Tongue (tissue), 3 donors: ENCODE measurements at places on chromosomes 16 and 17.

GRCh38 chr17:19676896-19677295 is 28.3 kb downstream of the ALDH3A2 start:
- DNase-seq = no peak

GRCh38 chr17:46770818-46771560 is 47.5 kb downstream of the WNT3 start:
- DNase-seq = peak; percentile 59

GRCh38 chr17:39812466-39812865 is 51.6 kb downstream of the IKZF3 start:
- peak; percentile 2 for DNase-seq

DNA sequence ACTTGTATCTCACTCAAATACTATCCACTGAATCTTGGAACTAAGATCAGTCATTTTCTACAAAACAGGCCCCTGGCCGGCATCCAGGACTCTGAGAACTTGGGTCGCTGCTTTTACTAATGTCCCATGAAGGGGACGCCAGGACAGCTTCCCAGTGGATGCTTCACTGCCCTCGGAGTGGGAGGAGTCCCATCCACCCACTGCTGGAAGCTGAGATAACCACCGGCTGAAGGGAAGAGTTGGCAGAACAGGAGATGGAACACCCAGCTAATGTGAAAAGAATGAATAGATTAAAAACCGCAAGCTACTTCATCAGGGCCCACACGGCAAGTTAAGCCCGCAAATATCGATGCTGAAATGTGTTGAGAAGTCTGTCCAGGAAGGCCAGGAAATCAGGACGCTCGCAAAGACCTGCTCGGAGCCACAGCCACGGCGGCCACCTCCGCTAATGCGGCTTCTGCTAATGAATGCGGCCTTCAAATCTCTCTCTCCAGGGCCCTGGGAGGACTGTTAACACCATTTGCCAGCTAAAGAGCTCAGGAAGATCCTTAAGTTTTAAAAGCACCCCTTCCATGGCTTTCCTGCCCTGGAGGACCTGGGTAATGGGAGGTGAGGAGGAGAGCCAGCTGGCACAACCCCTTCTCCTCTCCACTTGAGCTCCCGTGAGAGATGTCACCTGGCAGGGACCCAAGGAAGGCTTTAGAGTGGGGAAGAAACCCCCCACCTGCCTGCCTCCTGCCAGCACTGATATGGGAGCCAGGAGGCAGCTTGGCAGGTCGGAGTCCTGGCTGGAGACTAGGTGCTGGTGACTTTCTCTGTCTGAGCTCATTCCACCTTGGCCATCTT is 226.6 kb upstream of the RPL38 start:
- peak; percentile 43 for DNase-seq

DNA sequence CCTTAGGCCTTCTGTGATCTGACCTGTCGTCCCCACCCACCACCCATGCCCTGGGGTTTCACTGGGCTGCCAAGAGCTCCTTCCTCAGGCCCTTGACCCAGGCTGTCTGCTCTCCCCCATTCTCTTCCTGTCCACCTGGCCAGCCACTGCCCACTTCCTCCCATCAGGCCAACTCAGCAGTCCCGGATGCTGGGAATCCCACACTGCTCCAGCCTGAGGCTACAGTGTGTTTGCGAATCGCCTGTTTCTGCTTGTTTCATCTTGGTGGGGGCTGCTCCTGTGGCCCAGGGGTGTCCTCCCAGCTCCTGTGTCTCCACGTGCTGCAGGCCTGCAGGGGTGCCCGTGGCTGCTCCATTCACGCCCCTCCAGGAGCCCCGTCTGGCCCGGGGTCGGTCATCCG is 839 bp upstream of the METRN start:
- DNase-seq = no peak

DNA sequence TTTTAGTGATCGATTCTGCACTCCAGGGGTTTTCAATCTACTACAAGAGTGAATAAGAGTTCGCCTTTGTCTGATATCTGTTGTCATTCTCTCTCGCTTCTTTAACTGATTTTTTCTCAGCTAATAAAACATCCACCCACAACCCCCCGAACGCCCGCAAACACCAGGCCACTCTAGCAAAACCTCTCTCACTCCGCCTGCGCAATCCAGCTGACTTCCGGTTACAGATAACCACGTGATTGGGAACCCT is 338 bp upstream of the RPL19 start:
- peak; percentile 97 for DNase-seq

DNA sequence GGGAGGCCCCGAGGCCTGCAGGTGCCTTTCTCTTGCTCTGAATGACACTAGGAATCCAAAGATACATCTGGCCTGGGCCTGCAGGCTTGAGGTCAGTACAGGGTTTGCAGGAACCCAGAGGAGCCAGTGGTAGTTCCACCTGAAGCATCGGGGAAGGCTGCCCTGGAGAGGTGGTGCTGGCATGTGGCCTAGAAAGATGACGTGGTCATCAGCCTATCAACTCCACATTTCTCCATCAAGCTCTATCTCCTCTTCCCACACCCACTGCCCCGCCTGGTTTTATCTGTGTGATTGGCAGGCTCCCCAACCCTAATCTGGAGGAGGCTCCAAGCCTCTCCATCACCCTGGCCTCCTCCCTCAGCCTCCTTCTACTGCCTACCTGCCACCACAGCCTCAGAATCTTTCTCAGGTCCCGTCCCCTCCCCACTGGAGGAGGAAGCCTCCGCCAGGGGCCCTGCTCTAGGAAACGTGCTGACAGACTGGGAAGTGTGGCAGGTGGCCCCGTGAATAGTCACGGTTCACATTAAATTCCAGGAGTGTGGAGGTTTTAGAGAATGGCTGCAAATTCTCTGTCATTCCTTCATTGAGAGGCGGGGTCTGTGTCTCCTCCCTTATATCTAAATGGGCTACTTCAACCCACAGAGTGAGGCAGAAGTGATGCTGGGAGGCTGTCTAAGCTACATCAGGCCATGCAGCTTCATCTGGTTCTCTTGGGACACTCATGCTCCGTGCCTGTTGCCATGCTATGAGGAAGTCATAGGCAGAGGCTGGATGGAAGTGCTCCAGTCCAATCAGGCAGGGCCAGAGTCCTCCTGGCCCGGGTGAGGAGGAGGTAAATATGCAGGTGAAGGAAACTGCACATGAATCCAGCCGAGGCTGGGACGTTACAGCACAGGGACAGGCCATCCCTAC is 11.4 kb upstream of the MAP2K3 start:
- no peak for DNase-seq

DNA sequence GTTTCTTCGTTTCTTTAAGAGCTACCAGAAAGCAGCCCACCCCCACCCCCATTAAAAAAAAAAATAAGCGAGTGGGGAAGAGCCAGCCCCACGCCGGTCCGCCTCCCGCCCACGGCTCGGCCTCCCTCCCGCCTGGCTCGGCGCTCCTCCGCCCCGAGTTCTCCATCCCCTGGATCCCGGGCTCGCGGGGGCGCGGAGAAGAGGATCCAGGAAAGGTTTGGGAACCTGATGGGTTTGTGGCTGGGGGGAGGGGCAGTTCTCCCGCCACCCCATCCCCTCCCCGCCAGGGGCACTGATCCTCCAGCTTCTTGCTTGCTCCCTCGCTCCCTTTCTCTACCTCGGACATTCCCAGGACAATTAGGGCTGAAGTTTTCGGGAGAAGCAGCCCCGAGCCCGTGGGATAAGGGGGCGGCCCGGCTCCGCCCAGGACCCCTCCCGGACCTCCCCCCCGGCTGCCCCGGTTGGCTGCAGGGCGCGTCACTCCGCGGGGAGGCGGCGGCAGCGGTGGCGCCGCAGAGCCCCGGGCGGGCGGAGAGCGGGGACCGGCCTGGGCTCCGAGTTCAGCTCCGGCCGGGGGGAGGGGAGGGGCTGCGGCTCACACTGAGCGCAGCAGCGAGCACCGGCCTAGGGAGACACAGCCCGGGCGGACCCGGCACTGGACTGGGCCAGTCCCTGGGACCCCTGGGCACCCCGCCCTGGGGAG is 1.0 kb upstream of the SALL1 start:
- peak; percentile 68 for DNase-seq

DNA sequence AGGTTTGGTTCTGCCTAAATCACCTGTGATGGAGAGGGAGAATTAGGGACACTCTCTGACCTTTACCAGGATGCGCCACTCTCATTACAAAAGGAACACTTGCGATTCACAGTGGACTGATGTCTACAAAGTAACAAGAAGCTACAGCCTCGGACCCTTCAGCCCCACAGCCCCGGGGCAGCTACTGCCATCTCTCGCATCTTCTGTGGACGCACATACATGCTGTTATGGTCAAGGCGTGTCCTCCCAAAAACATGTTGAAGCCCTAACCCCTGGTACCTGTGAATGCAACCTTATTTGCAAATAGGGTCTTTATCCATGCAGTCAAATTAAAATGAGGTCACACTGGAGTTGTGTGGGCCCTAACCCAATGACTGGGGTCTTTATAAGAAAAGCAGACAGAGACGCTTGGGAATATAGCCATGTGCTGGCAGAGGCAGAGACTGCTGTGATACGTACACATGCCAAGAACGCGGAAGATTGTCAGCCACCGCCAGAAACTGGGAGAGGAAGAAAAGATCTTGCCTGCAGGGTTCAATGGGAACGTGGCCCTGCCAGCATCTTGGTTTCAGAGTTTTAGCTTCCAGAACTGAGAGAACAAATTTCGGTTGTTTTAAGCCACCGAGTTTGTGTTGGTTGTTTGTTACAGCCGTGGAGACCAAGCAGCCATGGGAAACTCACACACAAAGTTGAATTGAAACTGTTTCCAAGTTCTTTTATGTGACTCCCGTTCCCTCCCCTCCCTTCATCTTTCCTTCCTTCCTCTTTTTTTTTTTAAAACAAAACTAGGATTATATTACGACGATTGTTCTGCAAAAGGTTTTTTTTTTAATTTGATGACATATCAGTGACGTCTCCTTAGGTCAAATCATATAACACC is 23.1 kb downstream of the ATP2C2 start:
- DNase-seq = peak; percentile 38

GRCh38 chr16:30609002-30609925 is 925 bp downstream of the ZNF689 start:
- DNase-seq = peak; percentile 55

- peak; percentile 89 for DNase-seq
Measured at GRCh38 chr17:64320613-64321553, 57.8 kb upstream of the TEX2 start.

GRCh38 chr17:19978209-19978802 is 678 bp upstream of the AKAP10 start:
- DNase-seq = no peak

- DNase-seq = no peak
Measured at GRCh38 chr16:2326191-2326590, 14.3 kb downstream of the ABCA3 start.

DNA sequence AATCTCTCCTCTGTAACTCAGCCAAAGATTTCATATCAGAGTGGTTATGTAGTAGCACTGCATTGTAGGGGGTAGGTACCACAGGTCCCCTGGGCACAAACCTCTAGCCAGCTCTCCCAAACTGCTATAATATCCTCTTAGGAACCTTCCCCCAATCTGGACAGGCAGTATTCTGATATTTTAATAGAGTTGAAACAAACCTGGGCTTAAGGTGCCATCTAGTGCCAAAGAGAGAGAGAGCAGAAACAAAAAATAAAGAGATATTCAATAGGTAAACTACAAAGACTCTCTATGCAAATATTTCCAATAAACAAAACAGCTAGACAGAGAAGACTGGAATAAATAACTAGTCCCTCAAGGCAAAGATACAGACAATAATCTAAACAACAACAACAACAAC is 1070.0 kb downstream of the CDH11 start:
- no peak for DNase-seq

GRCh38 chr16:82630219-82630618 is 3.5 kb downstream of the CDH13 start:
- DNase-seq = no peak

DNA sequence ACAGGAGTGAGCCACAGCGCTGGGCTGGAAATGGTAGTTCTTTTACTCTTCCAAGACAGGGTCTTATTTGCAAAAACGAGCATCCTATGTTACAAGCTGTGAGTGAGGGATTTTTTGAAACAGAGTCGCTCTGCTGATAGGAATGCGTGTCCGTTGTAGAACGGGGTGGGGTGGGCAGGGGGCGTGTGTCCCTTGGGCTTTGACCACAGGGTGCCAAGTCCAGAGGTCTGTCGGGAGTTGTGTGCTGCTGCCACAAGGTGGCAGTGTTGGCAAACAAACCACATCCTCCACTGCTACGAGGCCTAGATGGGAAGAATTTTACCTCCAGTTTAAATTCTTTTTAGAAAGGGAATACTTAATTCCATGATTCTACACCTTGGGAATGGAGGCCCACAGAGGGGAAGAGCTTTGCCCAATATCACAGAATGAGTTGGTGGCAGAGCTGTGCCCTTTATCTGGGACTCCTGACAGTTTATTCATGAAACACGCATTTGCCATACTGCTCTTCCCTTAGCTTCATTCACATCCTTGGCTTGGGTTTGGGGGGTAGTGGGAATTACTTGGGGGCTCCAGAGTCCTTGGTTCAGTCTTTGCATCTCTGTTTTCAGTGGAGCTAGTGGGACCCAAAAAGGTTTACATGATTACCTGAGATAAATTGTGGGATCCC is 30.6 kb upstream of the ETV4 start:
- peak; percentile 91 for DNase-seq

DNA sequence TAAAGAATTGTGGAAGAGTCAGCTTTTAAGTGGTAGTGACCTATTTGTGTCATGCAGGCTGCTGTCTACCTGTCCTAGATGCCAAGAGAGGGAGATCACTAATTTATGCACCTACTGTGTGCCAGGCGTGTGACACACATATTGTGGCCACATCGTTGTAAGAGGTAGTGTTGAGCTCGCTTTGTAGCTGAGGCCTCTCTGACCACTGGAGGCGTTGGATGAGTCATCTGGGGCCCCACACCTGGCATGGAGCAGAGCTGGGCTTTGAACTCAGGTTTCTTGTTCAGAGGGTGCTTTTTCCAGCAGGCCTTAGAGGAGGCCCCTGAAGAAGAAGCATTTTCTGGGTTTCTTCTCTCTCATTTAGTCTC is 52.3 kb upstream of the LGALS9 start:
- DNase-seq = no peak

DNA sequence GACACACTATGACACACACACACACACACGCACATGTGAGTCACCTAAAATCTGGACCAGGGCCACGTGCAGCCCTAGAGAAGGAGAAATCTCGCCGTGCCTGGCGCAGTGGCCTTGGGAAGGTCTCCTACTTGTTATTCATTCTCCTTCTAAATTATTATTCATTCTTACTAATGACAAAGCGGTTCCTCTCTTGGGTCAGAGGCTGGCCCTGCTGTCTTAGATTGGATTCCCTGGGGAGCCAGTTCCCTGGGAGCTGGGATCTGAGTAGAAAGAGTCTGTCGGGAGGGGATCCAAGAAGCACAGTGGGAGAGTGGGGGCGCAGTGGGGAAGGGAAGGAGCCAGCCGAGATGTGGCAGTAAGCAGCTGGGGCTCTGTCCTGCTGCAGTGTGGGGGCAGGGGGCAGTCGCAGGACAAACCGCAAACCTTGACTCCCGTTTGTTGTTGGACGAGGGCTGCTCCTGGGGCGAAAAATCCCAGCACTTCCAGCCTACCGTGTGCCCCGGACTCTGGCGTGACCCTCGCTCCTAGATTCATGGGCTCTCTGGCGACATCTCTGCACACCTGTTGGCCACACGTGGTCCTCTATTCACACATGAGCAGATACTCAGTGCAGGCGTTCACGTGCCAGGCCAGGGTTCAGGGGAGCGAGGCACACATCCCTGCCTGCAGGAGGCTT is 18.7 kb upstream of the JPH3 start:
- no peak for DNase-seq
